Activated CD8-positive, alpha-beta memory T cell treated with anti-CD3 and anti-CD28 coated beads for 1 hour (primary cell): ENCODE measurements at places on chromosomes 7 and 10.

GRCh38 chr10:119663866-119664698 is 12.9 kb downstream of the BAG3 start:
- no peak for DNase-seq

GRCh38 chr7:32102432-32102873 is 32.2 kb upstream of the PDE1C start:
- DNase-seq, result no peak

- DNase-seq, result no peak
Observed at GRCh38 chr7:26185131-26185843, 15.3 kb downstream of the HNRNPA2B1 start.

DNA sequence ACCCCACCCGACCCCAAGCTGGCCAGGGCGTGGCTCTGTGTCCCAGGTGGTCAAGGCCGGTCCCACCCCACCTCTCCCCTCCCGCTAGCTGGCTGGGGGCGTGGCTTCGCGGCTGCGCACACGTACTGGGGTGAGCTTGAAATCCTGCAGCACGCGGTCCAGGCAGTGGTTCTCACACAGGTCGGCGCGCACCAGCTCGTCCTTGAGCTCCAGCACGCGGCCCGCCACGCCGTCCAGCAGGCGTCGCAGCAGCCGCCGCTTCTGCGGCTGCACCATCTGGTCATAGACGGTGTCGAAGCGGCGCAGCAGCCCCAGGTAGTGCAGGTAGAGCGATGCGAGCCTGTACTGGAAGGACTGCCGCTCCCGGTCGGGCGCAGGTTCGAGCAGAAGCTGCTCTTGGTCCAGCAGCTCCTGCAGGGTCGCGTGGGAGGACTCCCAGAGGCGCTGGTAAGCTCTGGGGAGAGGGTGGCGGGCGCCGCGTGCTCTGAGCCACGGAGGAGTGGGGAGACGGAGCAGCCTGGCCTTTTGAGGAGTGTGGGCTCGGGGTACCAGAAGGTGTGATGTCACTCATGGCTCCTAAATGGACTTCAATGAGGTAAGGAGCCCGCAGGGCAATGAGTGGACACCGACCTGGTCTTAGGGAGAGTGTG is 5.8 kb downstream of the H2BK1 start:
- no peak for DNase-seq

GRCh38 chr7:83704564-83704963 is 55.6 kb upstream of the SEMA3E start:
- DNase-seq, result no peak

GRCh38 chr7:7425321-7425720 is 110.4 kb downstream of the COL28A1 start:
- DNase-seq, result no peak

DNA sequence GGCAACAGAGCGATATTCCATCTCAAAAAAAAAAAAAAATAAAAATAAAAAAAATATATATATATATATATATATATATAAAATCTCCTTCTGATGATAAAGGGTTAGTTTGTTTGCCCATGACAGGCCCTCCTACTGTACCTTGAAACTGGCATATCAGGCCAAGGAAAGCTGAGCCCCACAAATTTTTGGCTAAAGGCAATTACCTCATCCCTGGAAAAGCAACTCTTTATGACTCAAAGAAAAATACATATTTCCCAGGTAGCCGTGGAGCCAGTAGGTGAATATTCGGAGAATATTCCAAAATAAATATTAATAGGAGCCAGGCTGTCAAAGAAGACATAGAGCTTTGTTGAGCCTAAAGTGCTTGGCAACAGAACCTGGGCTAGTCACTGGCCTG is 245.1 kb downstream of the GALNT17 start:
- no peak for DNase-seq

- DNase-seq, result no peak
Observed at GRCh38 chr10:71060476-71061426, 151.6 kb upstream of the UNC5B start.

- no peak for DNase-seq
Observed at GRCh38 chr7:15561835-15562234, at the start of gene AGMO. Gene AGMO, minus strand, starts transcription at chr7:15562015.

- DNase-seq, result no peak
Observed at GRCh38 chr7:130995252-130996081, 261.5 kb upstream of the KLF14 start.

DNA sequence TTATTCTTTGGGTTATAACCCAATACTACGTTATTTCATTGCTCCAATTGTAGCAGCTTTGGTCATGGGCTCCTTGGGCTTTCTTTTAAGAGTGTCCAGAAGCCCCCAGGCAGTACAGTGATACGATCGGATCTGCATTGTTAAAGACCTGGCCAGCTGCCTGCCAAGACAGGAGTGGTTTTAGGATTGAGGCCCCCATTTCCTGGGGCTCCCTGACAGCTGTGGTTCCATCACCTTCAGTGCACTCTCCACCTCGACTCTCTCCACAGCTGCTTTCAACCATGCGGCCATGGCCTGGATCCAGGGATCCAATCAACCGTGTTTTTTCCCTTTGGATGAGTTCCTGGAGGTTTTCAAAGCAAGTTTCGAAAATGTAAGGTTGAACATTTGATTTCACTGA is 123.4 kb upstream of the BTBD16 start:
- DNase-seq, result no peak

- no peak for DNase-seq
Observed at GRCh38 chr7:158676171-158676840, 28.3 kb downstream of the NCAPG2 start.

GRCh38 chr7:26390016-26390415 is 98.4 kb downstream of the SNX10 start:
- no peak for DNase-seq

DNA sequence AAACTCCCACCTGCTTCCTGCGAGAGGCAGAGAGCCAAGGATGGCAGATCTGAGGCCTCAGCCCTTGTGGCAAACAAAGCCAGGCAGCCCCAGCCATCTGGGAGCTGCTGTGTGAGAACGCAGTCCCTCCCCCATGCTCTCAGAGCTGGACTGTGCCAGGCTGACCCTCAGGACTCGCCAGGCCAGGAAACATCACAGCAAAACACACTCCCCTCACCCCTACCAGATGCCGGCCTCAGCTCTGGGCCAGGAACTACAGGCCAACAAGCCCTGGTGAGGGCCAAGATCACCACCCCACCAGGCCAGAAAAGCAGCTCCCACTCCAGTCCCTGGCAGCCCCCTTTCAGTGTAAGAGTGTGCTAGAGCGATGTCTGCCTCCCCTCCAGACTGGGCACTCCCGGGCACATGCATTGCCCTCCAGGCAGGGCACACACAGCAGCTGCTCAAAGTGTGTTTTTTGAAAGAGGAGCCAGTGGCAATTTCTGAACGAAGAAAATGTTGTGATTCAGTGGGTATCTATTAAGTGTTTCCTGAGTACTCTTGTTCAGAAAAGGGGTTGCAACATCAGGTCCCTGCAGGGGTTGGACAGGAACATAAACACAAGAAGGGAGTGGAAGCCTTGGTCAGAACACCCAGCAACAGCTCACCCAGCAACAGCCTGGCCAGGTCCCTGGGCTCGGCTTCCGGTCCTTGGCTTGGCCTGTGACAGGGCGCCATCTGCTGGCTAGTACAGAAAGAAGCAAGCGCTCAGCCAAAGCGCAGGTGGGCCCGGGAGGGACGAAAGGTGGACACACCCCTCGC is 18.3 kb downstream of the LRRC20 start:
- DNase-seq, result peak; percentile 50

DNA sequence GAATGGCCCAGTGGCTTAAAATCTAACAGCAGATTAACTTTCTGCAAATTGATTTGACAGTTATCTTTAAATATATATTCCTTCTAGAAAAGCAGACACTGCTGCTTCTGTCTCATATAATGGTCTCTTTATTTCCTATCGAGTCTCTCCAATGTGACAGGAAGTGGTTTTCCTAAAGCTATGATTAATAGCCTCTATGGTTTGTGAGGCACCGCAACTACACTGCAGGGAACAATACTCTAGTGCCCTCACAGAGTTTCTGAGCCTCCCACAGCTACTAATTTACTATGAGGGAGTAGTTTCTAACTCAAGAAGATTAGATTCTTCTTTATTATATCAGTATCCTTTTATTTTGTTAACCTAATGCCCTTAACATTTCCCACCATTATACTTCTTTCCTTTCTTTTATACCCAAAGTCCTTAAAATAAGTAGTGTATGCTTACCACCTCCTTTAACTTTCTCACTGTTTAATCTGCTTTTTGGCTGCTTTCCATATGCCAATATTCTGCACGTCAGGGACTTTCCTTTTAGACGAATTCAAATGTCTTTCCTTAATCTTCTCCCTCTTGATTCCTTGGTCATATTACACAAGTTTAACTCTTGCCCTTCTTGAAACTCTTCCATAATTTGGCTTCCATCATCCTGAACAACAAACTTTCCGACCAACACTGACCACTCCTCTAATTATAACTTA is 23.8 kb upstream of the AHR start:
- no peak for DNase-seq

- DNase-seq, result no peak
Observed at GRCh38 chr10:77011874-77012811, 625.5 kb downstream of the KCNMA1 start.

- no peak for DNase-seq
Observed at GRCh38 chr10:110278562-110279406, 25.9 kb downstream of the SMNDC1 start.

DNA sequence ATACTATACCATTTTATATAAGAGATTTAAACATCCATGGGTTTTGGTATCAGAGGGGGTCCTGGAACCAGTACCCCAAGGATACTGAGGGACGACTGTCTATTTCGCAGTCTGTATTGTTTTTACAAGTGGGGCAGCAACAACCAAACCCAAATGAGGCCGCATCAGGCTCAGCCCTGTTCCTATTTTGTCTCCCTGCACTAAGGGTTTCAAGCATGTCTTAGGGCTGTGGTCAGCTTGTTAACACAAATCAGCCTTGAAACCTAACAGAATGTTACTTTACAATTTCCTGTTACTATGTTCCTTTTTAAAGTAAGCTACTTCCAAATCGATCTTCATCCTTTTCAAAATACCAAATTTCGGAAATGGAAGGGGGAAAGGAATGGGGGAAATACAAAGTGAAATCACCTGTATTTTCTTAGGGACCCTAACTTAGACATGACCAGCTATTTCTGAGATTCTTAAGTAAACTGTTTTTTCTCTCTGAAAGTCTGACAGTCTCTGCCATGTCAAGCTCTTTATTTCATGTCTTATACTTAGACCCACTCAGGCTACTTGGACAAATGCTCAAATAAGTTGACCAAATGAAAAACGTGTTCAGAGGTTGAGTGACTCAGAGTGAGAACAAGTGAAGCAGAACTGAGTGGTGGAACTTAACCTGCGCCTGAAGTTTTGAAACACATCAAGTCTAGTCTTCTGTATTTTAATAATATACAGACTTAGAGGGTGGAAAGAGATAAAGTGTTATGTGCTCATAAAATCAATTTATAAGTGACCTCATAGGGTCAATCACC is 75.8 kb downstream of the C1GALT1 start:
- DNase-seq, result no peak

GRCh38 chr10:22427890-22428571 is 82.7 kb downstream of the SPAG6 start:
- DNase-seq, result no peak

GRCh38 chr10:5774987-5775620 is 38.1 kb downstream of the GDI2 start:
- no peak for DNase-seq

DNA sequence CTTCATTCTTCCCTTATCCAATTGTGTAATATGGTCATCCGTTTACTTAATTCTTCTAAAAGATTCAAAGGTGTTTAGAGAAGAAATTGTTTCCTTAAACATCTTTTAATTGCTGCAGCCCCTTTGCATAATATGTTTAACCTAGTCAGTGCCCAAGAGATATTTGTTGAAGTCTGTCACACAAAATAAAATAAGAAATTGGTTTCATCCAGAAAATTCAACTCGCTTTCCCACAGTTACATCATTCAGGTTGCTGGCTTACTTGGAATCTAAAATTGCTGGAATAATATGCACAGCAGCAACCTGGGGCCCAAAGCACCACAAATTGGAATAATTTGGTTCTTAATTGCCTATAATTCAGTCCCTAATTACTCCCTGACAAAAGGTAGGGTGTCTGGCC is 155.1 kb upstream of the ETV1 start:
- no peak for DNase-seq

DNA sequence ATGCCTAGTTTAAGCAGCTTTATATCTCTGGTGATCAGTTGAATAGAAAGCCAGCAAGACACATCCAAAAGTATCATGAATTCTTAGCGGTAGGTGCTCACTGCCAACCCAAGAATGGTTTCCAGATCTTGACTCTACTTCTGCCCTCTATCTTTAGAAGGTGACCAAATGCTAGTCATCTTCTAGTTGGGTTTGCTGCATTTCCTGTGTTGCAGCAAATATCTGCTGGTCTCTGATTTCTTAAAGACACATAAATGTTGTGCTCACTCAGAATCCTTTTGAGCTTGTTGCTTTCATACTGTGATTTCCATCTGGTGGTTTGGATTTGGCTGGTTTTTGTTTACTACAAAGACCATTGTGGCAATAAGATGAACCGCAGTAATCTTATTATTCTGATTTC is 2.2 kb downstream of the CDC123 start:
- DNase-seq, result no peak

- DNase-seq, result no peak
Observed at GRCh38 chr7:107563081-107563774, 492 bp downstream of the COG5 start.

DNA sequence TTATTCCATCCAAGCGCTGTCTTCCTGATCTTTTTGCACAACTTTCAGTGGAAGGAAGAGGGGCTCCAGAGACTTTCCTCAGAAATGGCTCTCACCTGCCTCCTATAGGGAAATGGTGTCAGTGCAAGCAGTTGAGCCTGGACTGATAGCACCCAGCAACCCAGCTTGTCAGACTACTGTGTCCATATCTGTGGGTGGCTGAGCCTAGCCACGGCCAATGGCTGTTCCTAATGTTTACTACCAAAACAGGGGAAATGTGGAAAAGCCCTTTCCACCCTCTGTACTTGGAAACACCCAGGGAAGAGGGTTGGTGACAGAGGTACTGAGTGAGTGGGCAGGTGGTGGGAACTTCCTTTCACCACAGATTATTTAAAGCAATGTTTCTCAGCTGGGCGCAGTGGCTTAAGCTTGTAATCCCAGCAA is 4.3 kb upstream of the YKT6 start:
- no peak for DNase-seq

GRCh38 chr7:20795361-20795760 is 8.7 kb upstream of the SP8 start:
- no peak for DNase-seq

DNA sequence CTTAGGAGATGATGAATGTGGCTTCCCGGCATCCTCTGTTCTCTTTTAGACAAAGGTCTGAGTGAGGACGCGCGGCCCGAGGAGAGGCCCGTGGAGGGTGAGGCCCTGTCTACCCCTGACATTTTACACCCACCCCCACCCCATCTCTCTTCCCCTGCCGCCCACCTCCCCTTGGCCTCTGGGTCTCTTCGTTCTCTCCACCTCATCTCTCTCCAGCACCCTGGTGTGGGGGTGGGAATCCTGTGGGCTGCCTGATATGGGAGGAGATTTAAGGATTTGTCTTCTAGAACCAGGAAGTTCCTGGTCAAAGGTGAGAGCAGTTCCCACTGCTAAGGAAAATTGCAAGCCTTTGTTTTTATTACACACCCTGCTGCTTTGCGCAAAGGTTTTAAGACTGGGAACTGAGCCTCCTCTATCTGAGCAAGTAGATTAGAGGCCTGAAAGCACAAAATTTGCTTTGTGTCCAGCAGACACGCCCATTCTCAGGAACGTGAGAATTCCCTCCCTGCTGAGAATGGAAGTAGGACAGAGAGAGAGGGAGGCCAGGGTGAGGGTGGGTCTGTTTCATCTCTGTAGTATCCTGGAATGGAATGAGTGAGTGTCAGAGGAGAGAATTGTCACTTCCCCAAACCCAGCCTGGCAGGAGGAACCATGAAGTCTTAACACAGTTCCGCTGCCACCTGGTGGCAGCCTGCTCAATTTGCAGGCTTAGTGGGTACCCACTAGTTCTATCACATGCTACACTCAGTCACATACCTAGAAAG is 91.2 kb downstream of the GTF2IRD1 start:
- DNase-seq, result no peak

- no peak for DNase-seq
Observed at GRCh38 chr7:56449762-56450161, 333.5 kb upstream of the NUPR2 start.
